Tibial artery (tissue), 4 donors: ENCODE measurements at places on chromosomes 5 and 9.

DNA sequence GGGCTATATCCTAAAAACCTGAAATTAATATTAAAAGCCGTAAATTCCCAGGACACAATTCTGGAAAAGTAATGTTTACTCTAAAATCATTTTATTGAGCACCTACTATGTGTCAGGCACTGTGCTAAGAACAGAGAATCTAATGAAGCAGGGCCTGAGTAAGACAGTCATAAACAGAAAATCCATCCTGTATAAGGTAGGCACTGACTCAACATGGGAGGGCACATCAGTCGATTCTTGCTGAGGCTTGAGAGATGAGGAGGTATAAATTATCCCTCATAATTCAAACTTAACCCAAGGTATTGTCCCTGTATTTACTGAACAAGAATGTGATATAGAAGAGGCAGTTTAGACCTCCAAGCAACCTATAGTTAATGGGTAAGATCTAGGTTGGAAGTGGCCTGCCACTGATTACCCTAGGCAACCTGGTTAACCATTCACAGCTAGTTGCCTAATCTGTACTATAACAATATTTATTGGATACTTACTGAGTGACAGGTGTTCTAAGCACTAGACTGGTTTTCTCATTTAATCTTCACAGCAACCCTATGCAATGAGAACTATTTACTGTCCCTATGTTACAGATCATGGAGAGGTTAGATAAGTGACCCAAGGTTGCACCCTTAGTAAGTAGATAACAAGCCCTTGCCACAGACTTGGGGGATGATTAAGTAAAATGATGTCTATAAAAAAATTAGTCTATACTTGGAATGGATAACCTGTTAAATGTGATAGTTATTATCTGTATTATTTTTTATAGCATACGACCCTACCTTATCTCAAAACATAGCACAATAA, 317.7 kb downstream of the PDE4D start:
- DNase-seq: no peak

DNA sequence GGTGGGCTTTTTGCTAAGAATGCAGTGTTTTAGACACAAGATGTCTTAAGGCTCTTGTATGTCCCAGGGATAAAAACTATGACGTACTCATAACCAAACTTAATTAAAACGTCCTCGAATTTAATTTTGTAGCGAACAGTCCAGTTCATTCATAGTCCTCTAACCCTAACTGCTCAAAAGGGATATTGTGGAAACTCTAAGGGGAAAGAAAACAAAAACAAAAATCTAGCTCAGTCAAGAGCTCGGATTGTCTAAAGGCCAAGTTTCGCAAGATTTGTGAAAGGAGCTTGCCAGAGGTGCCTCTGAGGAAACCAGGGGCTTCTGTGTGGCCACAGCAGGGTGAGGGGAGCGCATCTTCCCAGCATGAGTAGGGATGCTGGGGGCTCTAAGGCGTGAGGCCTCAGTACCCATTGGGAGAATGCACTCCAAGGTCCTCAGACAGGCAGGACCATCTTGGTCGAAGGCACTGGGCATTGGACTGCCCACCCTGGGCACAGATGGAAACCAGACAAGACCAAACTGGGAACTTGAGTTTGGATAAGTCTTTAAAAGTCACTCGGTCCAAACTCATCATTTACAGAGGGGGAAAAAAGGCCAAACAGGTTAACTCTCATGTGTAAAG, 71.8 kb downstream of the PRRT1B start:
- no peak for DNase-seq

GRCh38 chr9:7782400-7783120, 17.0 kb downstream of the DMAC1 start:
- DNase-seq: no peak

- DNase-seq: no peak
Measured at GRCh38 chr5:129718471-129719090, 29.3 kb upstream of the MINAR2 start.

- no peak for DNase-seq
Measured at GRCh38 chr5:37034955-37035354, 158.4 kb downstream of the NIPBL start.

GRCh38 chr9:93243112-93243511, 59.2 kb downstream of the WNK2 start:
- no peak for DNase-seq

DNA sequence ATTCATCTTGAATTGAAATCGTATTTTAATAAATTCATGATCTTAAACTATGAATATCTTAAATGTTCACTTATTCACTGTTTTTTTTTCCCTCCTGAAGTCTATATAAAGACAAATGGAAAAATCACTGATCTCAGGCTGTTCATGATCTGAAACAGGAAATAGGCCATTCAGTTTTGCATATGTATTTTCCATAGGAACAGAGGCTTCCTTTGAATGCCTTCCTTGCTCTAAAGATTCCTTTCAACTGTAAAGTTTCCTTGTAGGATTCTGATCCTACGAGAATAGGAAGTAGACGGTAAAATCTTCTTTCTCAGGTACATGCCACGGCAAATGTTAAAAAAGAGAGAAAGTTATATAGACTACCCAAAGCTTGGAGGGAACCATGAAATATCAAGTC, 194.4 kb upstream of the PPP1R2B start:
- DNase-seq: no peak

DNA sequence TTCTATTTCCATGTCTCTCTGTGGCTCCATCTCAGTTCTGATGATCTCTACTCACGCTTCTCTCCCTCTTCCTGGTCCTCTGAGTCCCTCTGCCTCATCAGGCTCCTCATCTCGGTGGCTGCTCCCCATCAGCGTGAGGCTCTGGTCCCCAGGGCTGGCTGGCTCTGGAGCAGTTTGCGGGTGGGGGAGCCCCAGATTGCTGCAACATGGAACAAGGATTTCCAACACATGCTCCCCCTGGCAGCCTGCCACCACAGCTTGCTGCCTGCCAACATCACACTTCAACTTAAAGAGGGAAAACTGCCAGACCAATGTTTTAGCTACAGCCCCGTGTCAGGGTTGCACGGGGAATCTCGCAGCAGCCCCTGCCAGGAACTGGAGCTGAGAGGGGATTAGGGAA, 77.2 kb upstream of the NEK6 start:
- DNase-seq: peak; percentile 38

- DNase-seq: no peak
Measured at GRCh38 chr5:173317091-173317730, 11.0 kb downstream of the STC2 start.

- DNase-seq: no peak
Measured at GRCh38 chr5:75050415-75050814, 1.9 kb downstream of the GCNT4 start.
